ENCODE measurements at places on chromosomes 3 and 15. TPM values are rescaled to one million over a fixed set of nuclear protein-coding genes. Genes with fewer than 3 reads are reported as not detected.

Gene PAK6
- total RNA-seq = 0.16 TPM

Gene SYNPR
- total RNA-seq = not detected

Gene FANCD2
- 3.6 TPM for total RNA-seq

Gene PRICKLE2
- total RNA-seq = 34.5 TPM

Gene MKRN2OS
- not detected for total RNA-seq

Gene TRAT1
- total RNA-seq = not detected

Gene GDPGP1
- 4.6 TPM for total RNA-seq

Gene ISG20
- 3.1 TPM for total RNA-seq

Gene MGA
- 40.4 TPM for total RNA-seq

Gene MON1A
- 11.2 TPM for total RNA-seq

Gene TF
- 0.32 TPM for total RNA-seq

Gene SPESP1
- total RNA-seq = 14.3 TPM

Gene MST1
- 9.9 TPM for total RNA-seq

Gene TRPC1
- total RNA-seq = 43.8 TPM

Gene MYZAP
- 0.17 TPM for total RNA-seq

Gene GABRG3
- total RNA-seq = not detected

Gene DPPA2
- not detected for total RNA-seq

Gene AGTR1
- 2.5 TPM for total RNA-seq

Gene RASA2
- 5.1 TPM for total RNA-seq

Gene DNAH1
- 4.8 TPM for total RNA-seq

Gene TERC
- 290 TPM for total RNA-seq

Gene DUOX1
- under 0.01 TPM for total RNA-seq

Gene TMEM212
- not detected for total RNA-seq

Gene CTXN2
- total RNA-seq = not detected

Gene IL5RA
- total RNA-seq = under 0.01 TPM

Gene TBC1D5
- 82.0 TPM for total RNA-seq

Gene CFAP161
- total RNA-seq = 0.16 TPM

Gene EAF2
- 3.7 TPM for total RNA-seq

Gene IQCH
- 4.8 TPM for total RNA-seq

Gene NR1I2
- under 0.01 TPM for total RNA-seq

Gene CPNE4
- total RNA-seq = not detected

Gene TTC21A
- 4.8 TPM for total RNA-seq

Gene SGO1
- 0.17 TPM for total RNA-seq

Gene CNTN4
- not detected for total RNA-seq

Gene VIPR1
- not detected for total RNA-seq

Gene HHATL
- not detected for total RNA-seq

Gene FOXL2
- under 0.01 TPM for total RNA-seq

Gene RBPMS2
- total RNA-seq = not detected

Gene AADACL2
- total RNA-seq = not detected

Gene NPAP1
- total RNA-seq = under 0.01 TPM

Gene USP50
- 0.34 TPM for total RNA-seq

Gene SLC28A1
- not detected for total RNA-seq

Gene TUSC7
- not detected for total RNA-seq

Gene PLA2G4B
- total RNA-seq = 0.79 TPM

Gene WNT5A
- total RNA-seq = 7.3 TPM
